ENCODE measurements at places on chromosomes 3 and 15.

- DNase-seq = no peak
These were observed 73.2 kb downstream of the SLC12A8 start for GRCh38 chr3:125139386-125139785.

GRCh38 chr3:167886690-167887089 is 151.2 kb downstream of the SERPINI1 start:
- DNase-seq = no peak

GRCh38 chr15:70643106-70643782 is 120.1 kb downstream of the UACA start:
- DNase-seq = no peak

DNA sequence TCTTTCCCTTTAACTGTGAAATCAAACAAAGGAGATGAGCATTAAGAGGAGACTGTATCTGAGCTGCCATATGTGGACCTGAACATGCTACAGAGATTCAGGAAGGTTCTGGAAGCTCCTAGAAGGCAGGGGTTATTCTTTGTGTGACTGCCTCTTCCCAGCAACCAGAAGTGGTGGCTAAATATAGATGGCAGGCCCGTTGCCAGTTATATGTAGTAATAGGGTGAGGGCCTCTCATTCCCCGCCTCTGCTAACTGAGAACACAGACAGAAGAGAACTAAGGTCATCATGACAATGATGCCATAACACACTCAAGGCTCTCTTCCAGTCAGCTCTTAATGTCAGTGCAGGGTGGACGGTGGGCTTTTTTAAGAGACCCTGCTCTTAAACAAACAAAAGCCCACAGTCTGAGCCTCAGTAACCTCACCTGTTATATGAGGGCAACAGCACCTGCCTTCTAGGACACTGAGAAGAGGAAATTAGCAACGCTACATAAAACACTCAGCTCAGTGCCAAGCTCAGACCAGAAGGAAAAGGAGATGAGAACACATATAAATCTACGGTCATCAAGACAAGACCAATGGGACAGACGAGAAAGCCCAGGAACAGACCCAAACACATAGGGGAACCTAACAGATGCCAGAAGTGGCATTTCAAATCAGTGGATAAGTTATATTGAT is 22.3 kb downstream of the CFAP92 start:
- DNase-seq = peak; percentile 27

GRCh38 chr15:22945071-22945470 is 35.1 kb downstream of the CYFIP1 start:
- no peak for DNase-seq

DNA sequence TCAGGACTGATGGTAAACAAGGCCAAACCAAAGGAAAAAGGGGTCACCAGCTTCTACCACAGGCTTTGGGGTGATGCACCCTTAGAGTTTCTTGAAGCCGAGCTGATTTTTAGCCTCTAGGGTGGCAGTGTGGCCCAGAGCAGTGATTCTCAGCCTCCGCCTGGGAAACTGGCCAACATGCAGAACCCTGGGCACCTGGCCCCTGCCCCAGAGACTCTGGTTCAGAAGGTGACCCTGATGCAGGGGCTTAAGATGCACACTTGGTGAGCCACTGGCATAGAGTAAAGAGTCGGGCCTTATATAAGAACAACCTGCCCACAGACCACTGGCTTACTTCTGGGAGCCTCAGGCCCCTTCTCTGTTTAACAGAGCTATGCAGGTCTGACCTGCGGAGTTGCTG is 44.5 kb downstream of the SYNM start:
- DNase-seq = no peak

DNA sequence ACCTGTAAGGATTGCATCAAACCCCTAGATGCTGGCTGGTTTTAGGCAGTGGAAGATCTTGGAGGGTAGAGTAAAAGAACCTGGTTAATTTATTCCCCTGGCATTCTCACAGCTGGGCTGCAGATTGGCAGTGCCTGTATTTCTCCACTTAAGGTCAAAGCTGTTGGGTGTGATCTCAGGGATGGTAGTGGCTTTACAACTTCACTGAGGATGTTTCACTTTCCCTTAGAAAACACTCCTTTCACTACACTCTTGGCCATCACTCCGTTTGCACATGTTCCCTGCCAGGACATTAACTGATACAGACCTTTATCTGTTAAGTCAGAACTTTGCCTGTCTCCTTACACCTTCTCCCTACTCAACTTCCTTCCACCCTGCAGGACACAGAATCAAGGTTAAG is 779.1 kb upstream of the SEMA6D start:
- no peak for DNase-seq
